CD8-positive, alpha-beta T cell (primary cell): ENCODE measurements at places on chromosomes 5 and 9.

- DNase-seq = no peak
These were observed 3.4 kb downstream of the MGAT1 start for GRCh38 chr5:180799194-180799593.

DNA sequence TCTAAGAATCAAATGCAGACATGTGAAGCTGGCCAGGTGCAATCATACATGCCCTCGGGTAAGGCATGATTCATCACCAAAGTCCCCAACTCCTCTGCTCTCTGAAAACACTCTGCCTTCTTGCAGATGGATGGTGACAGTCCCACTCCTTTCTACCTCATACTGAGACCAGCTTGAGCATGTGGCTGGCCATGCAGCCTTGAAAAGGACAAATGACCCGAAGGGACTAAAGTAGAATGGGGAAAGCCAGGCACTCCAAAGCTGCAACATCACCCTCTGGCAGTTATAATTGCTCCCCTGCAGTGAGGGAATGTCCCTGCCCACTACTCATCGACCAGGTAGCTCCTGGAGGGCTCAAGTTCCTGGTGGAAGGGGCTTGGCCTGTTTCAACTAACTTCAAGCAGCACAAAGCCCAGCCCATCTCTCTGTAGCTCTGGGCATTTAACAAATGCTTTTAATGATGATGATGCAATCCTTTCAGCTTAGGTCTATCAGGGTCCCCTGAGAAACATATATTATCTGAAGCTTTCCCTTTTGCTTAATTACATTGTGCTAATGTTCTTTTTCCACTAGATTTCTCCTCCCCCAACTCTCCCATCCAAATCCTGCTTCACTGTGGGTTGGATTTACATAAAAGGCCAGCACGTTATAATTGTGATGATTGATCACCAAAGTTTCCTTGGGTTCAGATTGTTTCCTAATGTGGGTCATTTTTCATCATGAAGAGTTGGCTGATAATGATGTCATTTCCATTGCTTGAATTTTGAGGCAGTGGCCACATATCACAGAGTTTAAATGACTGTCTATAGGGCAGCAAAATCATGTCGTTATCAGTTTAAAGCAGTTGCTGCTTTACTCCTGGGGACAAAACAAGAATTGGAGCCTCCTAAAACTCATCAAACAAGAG is 436.5 kb upstream of the SLC30A5 start:
- DNase-seq = no peak

DNA sequence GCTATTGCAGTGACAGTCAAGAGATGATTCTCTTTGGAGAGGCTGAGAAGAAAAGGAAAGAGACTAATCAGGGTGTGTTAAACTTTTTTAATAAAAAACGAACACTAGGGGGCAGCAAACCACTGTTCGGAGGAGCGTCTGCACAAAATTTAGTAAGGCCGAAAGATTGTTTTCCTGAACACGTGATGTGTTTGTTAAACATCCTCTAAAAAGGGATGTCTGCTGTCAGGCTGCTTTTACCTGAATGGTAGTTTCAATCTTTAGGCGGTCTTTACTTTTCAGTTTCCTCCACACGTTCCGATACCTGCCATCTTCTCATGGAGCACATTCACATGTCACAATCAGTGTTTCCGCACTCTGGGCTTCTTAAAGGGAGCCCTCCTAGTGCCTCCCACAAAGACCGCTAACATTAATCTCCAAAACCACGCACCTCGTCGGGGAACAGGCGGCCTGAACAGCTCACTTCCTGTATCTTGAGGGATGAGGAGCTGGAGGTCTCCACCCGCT is 125.2 kb downstream of the GPBP1 start:
- peak; percentile 40 for DNase-seq

DNA sequence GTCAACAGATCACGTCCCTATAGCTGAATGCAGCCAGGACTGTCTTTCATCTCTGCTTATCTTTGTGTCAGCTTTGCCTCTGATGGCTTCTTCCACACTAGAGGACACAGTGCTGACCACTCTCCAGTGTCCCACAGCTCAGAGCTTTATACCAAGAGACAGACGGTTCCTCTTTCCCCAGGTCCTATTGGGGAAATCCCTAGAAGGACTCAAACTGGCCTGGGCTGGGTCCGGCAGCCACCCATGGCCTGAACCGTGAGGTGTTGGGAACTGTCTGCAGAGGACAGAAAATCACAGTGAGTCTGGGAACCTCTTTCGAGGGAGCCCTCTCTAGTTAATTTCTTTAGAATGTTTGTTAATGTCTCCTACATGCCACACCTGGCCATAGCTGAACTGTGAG is 68.3 kb upstream of the SHB start:
- no peak for DNase-seq

DNA sequence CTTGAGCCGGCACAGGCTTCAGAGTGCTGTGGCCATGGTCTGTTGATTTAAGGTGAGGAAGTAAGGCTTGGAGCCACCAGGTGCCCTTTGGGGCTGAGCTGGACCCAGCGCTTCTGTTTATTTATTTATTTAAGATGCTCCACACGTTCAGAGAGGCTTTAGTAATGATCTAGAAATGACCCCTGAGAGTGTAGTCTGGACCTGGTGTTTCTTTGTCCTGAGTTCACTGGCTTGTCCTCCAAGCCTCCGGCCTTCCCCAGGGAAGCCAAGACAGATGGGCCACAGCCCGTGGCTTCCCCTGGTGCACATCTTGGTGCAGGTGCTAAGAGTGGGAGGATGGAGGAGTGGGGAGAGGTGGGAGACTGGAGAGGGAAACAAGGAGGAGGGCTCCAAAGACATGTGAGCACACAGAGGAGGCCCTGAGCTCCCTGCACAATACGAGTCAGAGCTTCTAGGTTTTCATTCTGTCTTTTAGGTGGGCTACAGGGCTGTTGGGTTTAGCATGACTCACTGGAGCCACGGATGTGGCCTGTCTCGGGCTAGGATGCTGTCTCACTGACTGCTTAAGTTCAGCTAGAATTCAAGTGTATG is 56.9 kb downstream of the AHRR start:
- DNase-seq = peak; percentile 48

- DNase-seq = no peak
These were observed 276.6 kb upstream of the VLDLR start for GRCh38 chr9:2345013-2345412.

GRCh38 chr5:80479713-80480112 is 8.2 kb upstream of the FAM151B start:
- DNase-seq = no peak

DNA sequence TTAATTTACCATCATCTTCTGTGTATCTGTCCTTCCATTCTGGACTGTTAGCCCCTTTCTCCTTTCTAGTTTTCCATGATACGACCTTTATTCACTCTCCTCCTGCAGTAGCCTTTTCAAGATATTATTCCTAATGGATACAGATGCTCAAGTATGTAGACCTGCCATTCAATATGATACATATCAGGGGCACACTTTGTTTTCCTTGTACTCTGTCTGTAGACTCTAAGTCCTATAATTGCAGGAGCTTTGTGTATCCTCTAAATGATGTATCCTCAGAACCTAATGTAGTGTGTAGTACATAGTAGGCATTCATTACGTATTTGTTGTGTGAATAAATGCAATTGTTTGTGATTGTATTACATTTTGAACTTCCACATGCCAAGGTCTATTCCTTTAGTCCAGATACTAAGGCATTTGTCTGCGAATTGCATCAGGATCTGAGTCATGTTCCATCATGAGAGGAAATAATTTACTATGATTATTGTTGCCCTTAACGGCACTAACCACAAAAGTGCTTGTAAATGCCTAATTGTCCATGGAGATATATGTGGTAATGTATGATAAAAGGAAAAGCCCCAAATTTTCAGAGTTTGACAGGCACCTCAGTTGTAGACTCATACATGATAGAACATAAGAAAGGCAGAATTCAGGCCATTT is 57.1 kb upstream of the IZUMO3 start:
- DNase-seq = no peak

- no peak for DNase-seq
These were observed 402.3 kb upstream of the ADAMTSL1 start for GRCh38 chr9:18071651-18072060.

GRCh38 chr9:111113712-111114111 is 75.4 kb upstream of the LPAR1 start:
- no peak for DNase-seq

DNA sequence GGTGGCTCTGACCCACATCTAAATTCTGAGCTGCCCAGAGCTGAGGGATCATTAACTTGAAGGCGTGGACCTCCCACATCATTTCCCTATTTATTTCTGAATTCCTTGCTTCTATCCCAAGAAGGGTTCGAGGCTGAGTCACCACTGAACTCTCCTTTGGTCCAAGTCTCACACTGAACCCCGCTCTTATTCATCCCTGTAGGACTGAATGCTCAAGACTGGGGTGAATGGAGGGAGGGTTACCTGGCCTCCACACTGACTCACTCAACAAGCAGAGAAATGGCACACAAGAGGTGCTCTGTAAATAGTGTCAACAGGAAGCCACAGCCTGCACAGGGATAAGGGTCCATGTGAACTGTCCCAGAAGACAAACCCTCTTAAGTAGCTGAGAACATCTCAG is 79.1 kb upstream of the FSTL4 start:
- no peak for DNase-seq

GRCh38 chr5:95878417-95879323 is 56.1 kb upstream of the GLRX start:
- DNase-seq = no peak

- no peak for DNase-seq
These were observed 195.4 kb downstream of the MPDZ start for GRCh38 chr9:13083963-13084528.

GRCh38 chr5:176560364-176560763 is 11.2 kb downstream of the CDHR2 start:
- DNase-seq = no peak

DNA sequence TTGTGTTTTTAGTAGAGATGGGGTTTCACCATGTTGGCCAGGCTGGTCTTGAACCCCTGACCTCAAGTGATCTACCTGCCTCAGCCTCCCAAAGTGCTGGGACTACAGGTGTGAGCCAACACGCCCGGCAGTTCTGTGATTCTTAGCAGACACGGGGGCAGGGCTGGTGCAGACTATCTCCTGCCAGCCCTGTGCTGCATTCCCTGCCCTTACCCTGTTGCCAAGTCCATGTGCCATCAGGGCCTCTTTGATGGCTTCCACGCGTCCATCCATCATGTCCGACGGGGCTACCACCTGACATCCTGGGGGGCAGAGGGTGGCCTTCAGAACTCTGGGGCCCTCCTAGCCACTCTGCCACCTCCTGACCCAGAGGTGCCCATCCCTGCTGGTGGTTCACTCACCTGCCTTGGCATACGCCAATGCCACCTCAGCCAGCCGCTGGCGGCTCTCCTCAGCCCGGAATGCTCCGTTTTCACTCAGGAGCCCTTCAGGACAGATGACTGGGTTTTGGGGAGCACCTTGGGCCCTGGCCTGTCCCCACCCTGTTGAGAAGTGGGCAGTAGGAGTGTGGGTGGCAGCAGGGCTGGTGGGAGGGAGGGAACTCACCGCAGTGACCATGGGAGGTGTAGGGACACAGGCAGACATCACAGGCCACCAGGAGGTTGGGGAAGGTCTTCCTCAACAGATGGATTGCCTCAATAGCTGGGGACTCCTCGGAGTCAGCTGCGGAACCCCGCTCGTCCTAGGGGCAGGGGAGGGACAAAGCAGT is 10.7 kb downstream of the ALAD start:
- no peak for DNase-seq

DNA sequence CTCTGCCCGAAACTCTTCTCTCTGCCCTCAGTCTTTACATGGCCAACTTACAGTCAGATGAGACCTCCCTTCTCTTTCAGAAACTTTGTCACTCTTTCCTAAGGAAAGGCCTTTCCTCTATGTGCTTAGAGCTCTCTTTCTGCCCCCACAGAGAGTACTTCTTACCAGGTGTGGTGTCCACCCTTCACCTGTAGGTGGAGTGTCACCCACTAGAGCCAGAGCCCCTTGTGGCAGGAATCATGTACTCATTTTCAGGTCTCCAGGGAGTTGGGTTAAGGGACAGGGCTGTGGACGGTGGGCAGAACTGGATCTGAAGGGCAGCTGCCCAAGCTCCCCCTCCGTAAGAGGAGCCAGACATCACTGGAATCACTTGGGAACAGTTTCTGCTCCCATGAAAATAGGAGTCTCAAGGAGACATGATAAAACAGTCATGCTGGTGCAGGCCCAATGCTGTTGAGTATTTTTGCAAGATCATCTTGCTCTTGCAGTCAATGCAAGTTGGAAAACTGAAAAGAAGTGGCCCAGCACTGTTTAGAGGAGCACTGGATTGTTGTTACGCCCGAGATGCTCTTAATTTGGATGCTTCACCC is 436.7 kb downstream of the ZSWIM6 start:
- no peak for DNase-seq

- no peak for DNase-seq
These were observed 170.6 kb upstream of the HAPLN1 start for GRCh38 chr5:83891261-83891660.

GRCh38 chr5:14440582-14441431 is 140.8 kb upstream of the OTULINL start:
- DNase-seq = no peak

DNA sequence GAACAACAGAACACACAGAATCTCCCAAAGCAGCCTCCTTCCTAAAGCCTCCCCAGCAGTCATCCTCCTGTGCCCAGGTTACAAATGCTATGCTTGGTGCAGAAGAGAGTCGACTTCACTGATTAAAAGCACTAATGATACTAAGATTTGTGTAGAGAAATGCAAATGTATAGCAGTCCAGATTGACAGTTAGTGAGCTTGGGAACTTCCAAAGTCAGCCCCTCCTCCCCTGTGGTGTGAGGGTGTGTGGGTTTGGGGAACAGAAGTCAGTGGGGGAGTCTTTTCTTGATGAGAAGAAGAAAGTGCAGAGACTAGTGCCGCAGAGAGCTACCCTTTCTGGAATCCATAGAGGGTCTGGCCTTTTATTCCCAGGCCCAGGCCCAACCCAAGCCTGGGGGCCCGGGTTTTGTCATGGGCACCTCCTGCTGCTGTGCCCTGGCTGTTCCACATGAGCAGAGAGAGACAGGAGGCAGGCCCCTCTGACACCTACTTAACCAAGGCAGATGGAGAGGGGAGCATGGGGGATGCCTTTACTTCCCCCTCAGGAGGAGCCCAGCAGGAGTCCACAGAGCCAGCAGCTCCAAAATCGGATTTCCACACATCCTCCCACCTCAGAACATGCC is 173.3 kb downstream of the DENND1A start:
- DNase-seq = no peak

DNA sequence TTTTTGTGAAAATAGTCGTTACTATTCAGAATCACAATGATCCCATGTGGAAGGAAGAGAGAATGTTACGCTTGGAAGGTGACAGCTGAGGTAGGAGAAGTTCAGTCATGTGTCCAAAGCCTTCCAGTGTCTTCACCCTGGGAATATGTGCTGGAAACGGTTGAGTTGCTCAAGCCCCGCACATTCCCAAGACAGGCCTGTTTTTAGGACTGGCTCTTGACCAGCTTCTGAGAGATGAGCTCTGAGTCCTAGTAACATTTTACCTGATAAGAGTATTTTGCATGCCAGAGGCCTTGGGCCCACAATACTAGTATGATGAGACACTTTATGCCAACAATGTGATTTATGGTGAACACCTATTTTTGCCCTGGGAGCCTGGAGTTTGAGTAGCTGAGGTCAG is 101.7 kb downstream of the LMNB1 start:
- no peak for DNase-seq

- DNase-seq = no peak
These were observed 62.0 kb downstream of the MAPKAP1 start for GRCh38 chr9:125644819-125645507.
